ENCODE measurements at places on chromosomes 7 and 10.

- DNase-seq, result no peak
Measured at GRCh38 chr10:38605153-38605661, 511.1 kb downstream of the ZNF37A start.

- DNase-seq, result no peak
Measured at GRCh38 chr10:35059481-35059880, 30.7 kb downstream of the CUL2 start.

GRCh38 chr10:25828475-25828874, 105.6 kb upstream of the MYO3A start:
- no peak for DNase-seq

- no peak for DNase-seq
Measured at GRCh38 chr7:41093141-41093540, 609.7 kb downstream of the INHBA start.

DNA sequence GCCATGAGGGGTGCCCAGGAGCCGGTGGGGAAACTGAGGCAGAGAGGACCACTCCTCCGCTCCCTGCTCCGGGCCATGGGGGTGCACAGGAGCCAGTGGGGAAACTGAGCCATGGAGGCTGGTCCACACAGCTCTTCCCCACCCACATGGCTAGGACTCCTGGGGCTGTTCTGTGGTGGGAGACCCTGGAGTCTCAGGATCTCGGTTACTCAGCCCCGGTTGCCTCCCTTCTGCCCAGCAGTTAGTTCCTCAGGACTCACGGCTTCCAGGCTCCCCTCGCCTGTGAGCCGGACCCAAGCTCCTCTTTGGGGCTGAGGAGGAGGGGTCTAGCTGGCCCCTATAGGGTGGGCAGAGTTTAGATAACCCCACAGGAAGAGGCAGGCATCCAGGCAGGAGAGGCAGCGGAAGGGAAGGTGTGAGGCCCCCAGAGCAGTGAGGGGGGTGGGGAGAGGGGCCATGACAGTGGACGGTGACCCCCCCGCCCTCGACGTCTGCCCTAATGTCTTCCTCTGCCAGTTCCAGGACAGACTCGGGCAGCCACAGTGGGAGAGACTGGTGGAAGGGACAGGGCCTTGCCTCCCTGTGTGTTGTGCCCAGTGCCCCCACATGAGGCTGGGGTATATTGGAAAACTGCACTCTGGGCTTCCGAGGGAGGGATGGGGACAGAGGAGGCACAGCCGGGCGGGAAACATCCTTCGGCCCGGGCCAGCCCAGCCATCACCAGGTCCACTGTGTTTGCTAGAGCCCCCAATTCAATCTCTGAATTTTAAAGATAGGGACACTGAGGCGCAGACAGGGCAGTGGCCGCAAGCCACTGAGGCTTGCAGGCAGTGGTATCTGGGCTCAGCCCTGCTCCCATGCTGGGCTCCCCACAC, 4.3 kb downstream of the ELFN1 start:
- no peak for DNase-seq

DNA sequence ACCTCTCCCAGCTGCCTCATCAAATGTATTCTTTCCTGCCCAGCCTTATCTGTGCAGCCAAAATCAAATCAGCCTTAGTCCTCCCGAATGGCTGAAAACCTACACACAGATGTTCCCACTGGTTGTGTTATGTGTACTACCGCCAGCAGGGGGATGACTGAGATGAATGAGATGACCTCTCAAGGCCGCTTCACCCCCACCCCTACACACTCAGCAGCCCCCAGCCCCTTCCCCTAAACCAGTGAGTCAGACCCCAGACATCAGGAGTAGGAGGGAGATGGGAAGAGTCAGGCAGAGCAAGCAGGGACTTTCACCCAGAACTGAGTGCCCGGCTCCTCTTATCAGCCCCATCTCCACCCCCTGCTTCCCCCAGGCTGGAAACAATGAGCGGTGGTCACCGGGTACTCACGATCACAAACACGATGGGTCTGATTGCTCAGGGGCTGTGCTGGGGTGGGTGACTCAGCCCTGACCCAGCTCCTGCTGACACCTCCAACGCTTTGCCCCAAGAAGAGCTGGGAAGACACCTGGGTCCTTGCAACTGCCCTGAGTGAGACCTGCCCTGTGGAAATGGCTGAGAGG, 6.5 kb upstream of the C10orf105 start:
- no peak for DNase-seq

DNA sequence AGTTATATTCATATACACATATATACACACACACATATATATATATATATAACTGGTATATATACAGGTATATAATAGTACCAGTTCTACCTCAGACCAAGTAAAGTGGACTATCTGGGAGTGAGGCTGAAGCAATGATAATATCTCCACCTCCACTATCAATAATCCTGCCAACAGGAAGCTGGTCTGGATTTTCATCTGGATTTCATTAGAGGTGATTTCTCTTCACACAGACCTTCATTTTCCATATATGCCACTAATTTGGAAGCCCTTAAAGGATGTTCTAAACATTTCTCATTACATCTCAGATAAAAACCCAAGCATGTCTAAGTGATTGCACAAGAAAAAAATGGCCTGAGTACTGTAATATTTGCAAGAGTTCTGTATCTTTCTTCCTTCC, 1.7 kb upstream of the SLC35B4 start:
- DNase-seq, result no peak

- no peak for DNase-seq
Measured at GRCh38 chr7:85454904-85455303, 268.0 kb upstream of the SEMA3D start.

DNA sequence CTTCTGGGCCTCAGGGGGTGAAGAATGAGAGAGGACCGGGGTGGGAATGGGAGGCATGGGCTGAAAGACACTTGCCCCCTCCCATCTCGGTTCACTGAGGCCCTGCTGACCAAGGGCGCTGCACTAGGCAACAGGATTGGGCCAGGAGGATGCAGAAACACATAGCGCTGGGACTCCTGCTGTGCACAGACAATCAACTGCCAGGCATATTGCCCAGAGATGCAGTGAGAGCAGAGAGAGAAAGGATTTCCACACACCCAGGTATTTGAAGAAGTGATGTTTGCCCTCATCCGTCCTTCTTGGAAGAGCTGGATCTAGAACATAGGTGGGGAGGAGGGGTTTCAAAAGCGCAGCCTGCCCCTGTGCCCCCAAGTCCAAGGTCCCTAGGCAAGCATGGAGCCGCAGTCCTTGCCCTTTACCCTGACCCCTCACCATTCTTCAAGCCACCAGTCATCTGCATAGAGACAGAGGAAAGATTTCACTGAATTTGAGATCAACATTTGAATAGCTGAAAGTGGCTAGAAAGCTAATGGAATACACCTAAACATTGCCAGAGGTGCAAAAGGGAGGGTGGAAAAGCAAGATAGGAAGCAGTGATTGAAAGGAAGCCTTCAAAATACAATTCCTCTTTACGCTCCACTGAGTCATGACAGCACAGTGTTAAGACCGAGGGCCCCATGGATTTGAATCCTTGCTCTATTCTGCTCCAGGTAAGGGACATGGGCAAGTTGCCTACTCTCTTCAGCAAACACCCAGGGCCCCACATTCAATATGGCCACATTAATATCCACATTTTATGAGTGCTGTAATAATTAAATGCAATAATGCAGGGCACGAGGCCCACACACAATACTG, 44.2 kb upstream of the TNS3 start:
- DNase-seq, result no peak

DNA sequence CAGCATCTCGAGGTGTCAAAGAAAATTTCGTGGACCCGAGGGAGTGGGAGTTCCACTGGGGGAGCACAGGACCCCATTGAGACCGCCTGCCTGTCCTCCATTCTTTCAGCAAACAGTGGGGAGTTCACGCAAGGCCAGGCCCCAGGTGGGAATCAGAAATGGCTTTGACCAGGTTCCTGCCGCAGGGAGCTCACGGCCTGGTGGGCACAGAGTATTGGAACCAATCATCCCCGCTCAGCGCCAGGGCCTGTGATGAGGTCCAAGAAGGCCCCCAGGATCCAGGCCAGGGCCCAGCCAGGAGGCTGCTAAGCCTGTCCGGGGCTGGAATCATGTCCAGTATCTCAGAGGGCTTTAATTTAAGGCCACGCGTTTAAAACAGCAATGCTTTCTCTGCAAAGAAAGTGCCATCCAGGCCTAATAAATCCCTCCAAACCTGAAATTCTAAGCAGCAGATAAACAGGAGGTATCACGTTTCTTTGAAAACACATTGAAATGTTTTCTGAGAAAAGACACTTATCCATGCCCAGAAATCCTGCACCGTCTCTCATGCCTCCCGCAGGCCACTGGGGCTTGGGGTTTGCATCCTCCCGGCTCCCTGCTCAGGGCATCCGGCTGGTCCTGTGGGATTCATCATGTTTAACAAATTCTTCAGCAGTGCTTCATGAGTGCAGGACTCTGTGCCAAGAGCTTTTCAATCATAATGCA, 125.7 kb downstream of the OAT start:
- no peak for DNase-seq

DNA sequence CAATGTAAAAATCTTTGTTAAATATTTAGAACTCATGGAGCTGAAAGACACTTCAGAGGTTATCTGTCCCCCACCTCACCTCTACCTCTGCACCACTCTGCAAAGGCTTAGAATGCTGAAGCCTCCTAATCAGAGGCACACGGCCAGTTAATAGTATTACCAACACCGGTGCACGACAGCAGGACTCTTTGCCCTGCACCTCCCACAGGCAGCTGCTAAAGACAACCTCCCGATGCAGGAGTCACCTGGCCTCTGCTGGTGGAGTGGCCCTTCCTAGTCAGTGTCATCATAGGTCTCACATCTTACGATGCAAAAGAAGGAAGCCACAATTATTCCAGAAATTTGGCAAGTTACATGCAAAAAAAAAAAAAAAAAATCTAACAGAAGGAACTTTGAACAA, 66.6 kb upstream of the MGMT start:
- no peak for DNase-seq

GRCh38 chr10:43284341-43284910, 17.6 kb upstream of the RASGEF1A start:
- no peak for DNase-seq

GRCh38 chr10:14180911-14181566, 149.7 kb downstream of the FRMD4A start:
- no peak for DNase-seq

DNA sequence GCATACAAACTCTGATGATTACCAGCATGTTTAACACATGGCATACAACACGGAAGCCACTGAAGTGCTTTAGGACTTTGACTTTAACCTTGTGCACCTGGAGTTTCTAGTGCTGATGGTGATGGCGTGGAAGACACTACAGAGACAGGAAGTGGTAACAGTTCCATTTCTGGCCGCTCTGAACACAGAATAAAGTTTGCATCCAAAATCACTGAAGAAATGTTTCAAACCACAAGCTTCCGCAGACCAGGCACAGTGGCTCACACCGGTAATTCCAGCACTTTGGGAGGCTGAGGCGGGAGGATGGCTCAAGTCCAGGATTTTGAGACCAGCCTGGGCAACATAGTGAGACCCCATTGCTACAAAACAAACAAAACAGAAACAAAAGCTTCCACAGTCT, 40.3 kb upstream of the TNPO3 start:
- DNase-seq, result no peak
